ENCODE measurements at places on chromosomes 12 and 14.
A peak's percentile ranks its signal among the peaks of the same experiment; 100 is the strongest.

- DNase-seq, result peak; percentile 25
Measured at GRCh38 chr14:99576761-99577705, 27.0 kb downstream of the CCDC85C start.

GRCh38 chr14:21734457-21735074, 60.9 kb upstream of the OR4E1 start:
- peak; percentile 14 for DNase-seq

DNA sequence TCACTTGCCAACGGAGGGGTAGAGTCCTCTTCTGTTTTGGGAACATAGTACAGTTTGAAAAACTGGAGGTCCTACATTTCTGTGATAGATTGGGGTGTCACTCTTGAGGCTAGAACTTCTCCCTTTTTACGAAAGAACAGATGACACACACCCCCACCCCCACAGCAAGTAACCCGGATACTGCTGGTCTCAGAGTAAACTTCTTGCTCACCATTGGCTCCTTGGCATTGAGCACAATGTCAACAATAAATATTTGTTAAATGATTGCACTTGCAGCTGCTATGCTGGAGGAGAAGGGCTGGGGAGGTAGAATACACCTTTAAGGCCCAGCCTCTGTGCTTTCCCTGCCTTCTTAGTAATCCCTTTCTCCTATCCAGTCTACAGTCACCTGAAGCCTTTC, 149.8 kb downstream of the TGFB3 start:
- DNase-seq, result peak; percentile 34

DNA sequence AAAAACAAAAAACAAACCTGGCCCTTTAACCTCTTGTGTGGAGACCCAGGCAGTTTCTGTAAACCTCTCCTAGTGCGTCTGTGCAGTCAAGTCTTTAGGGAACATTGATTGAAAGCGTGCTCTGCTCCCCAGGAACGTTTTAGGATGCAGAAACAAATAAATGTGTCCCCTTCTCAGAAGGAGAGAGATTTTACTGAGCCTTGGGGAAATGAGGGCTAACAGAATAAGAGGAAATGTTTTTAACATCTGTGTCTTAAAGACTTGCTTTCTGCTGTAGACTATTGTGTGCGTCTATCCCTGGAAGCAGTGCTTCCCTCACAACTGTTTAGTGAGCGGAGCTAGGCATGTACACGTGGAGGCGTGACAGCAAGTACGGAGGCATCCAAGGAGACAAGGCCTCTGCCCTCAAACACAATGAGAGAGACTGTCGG, 54.3 kb downstream of the TECPR2 start:
- DNase-seq, result no peak

DNA sequence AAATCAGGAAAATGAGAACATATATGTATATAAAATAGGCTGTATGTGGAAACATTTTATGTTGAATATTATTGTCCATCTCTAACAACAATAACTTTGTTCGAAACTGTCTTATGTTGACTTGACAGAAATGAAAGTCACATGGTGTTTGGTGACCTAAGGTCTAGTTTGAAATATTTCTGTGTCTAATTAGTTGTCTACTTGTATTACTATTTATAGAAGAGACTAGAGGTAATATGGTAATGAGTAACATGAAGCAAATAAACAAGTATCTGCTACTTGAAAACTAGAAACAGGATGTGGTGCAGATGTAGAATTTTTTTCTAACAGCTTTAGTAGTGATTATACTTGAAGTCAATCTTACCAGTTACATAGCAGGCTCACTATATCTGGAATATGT, 3.9 kb downstream of the GPHN start:
- DNase-seq, result no peak

- peak; percentile 78 for DNase-seq
Measured at GRCh38 chr12:42961395-42961794, 371.8 kb upstream of the PRICKLE1 start.

- peak; percentile 30 for DNase-seq
Measured at GRCh38 chr14:57831981-57832380, 33.9 kb downstream of the SLC35F4 start.

DNA sequence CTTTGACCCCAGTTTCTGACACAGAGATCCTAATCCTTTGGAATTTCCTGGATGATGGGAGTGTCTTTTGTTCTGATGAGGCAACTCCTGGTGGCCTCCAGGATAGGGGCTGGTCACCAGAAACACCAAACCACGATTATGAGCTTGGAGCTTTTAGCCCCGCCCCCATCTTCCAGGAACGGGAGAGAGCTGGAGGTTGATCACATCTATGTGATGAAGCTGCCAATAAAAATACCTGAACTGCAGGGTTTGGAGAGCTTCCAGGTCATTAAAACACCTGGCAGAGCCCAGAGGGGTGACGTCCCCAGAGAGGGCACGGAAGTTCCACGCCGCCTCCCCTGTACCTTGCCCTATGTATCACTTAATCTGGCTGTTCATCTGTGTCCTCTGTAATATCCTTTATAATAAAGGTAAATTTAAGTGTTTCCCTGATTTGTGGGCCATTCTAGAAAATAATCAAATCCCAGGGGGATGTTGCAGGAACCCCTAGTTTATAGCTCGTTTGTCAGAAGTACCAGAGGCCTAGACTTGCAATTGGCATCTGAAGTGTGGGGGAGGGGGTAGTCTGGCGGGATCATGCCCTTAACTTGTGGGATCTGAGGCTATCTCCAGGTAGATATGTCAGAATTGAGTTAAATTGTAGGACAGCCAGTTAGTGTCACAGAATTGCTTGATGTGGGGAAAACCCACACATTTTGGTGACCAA, 21.2 kb downstream of the APPL2 start:
- DNase-seq, result peak; percentile 74

- DNase-seq, result no peak
Measured at GRCh38 chr12:56878010-56878339, 56.2 kb downstream of the SDR9C7 start.

DNA sequence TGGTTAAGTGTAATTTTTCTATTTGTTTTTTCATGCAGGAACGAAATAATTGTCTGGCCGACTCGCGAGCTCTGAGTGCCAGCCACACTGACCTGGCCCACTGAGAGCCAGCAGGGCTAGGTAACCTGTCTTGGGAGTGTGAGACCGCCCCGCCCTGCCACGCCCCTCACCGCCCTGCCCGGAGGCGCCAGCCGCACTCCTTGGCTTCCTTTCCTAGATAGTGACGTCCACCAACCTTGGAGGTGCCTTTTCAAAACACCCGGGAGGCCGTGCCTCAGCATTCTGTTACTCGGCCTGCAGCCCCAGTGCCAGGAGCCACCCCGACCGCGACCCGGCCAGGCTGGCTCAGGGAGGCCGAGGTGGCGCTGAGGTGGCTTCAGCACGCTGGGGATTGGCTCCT, 21.7 kb downstream of the XRCC3 start:
- DNase-seq, result no peak

GRCh38 chr12:71890475-71890874, 48.2 kb upstream of the TPH2 start:
- no peak for DNase-seq

- no peak for DNase-seq
Measured at GRCh38 chr14:96079066-96079465, 39.9 kb downstream of the C14orf132 start.

DNA sequence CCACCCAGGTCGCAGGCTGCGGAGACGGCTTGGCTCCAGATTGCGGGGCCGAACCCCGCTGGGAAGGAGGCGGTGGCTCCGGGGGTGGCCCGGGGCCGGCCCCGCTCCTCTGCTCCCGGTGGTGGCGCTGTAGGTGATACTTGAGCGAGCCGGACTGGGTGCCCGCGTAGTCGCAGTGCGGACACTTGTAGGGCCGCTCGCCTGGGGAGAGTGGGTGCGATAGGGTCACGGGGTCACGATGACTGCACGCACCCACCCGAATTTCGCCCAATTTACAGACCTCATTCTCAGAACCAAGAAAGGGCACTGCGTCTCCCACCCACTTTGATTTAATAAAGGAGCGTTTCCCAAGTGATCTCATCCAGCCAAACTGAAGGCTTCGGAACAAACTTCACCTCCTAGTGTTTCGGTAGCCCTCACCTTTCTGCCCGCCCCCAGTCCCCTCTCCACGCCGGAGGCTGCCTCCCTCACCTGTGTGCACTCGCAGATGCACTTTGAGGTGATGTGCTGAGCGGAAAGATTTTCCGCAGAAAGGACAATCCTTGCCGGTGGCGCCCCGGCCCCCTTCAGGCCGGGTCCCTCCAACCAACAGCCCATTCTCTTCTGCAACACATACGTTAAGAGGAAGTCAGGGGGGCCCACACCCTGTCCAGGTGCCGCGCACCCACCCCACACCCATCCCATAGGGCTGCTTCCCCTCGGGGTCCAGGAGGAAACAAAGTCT, 7.4 kb downstream of the ZNF219 start:
- no peak for DNase-seq

DNA sequence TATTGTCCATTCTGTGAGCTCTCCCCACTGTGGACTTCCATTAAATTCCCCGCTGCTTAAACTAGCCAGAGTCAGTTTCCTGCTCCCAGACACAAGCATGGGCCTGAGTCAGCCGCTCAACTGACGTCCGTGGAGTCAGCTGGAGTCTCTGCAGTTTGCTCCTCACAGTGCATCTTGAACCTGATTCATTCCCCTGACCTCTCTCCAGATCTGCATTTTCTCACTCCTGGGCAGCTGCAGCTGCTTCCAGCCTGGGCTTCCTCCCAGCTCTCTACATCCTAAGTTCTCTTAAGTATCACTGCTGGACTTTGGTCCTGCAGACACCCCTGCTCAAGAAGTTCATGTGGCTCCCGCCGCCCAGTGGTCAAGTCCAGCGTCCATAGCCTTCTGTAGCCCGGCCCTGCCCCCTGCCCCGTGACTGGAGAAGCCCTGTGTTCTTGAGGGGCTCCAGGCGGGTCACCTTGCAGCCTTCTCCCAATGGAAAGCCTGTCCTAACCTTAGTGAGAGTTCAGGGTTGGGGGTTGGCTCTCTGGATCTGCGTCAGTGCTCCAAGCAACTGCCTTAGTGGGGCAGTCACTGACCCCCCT, 20.0 kb downstream of the NFKBIA start:
- peak; percentile 86 for DNase-seq
